ENCODE measurements at places on chromosomes 5 and 9.

DNA sequence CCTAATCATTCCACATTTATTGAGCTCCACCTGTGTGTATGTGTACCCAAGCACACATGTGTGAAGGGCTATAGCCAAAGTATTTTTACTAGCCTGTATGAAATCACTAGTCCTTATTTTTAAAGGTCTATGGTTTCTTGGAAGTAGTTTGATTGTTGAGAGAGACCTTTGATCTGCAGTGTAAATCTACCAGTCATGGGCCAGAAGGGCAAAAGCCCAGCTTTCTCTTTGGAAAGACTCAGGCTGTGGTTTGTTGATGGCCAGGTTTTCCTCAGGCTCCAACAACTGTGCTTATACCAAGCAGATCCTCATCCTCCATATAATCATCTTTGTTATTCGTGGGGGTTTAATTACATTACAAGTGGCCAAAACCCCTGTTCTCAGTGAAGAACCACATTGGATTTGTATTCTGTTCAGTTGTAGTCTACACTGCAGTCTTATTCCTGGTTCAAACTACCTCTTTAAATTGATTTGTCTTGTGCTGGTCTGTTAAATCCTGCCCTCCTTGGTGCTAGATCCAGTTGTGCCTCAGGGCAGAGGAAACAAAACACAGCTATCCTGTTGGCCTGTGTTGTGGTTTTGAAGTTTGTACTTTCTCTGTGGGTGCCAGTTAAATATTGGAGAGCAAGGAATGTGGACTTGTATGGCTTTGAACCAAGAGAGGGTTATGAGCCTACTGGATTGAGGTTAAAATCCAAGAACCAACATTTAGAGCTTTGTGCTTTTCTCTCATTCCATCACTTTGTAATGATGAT lies 13.3 kb downstream of the CDC26 start:
- no peak for DNase-seq

GRCh38 chr9:112541685-112542084 lies 55.1 kb downstream of the KIAA1958 start:
- no peak for DNase-seq

DNA sequence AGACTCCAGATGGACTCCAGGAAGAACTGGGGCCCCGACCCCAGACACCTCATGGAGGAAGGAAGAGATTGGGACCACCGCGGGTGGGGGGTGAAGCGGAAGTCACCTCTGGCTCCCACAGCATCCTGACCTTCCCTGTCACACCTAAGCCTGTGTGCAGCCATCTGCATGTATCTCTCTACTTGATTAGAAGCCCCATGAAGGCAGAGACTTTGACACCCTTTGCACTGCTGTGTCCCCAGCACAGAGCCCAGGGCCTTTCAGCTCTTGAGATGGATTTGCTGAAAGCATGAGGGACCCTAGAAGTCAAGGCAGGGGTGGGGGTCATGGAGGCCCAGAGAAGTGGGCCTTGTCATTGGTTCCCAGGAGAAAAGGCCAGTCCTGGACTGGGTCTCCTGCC lies 2.8 kb upstream of the ENG start:
- no peak for DNase-seq

DNA sequence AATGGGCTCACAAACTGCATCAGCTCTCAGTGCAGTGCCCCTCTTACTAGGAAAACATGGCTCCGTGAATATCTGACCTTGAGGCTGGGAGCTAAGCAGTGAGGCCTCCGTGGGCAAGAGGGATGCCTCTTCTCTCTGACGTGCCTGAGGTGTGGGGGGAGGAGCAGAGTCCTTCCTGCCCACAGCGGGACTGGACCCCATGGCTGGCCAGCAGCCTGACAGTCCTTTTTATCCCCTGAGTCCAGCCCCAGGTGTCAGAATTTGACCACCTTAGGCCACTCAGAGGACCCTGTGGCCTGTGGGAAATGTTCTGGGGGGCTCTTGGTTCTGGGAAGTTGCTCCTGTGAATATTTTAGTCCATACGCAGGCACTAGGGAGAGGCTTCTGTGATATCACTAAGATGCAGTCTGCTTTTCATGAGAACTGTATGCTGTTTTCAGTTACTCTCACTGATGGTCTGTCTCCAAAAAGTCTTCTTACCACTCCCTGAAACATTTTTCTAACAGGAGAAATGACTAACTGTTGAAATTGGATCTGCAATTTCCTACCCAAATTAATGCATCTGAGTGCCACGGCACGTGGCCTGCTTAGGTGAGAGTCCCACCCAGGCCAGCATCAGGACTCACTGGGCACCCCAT lies 23.4 kb downstream of the ANGPTL2 start:
- no peak for DNase-seq

DNA sequence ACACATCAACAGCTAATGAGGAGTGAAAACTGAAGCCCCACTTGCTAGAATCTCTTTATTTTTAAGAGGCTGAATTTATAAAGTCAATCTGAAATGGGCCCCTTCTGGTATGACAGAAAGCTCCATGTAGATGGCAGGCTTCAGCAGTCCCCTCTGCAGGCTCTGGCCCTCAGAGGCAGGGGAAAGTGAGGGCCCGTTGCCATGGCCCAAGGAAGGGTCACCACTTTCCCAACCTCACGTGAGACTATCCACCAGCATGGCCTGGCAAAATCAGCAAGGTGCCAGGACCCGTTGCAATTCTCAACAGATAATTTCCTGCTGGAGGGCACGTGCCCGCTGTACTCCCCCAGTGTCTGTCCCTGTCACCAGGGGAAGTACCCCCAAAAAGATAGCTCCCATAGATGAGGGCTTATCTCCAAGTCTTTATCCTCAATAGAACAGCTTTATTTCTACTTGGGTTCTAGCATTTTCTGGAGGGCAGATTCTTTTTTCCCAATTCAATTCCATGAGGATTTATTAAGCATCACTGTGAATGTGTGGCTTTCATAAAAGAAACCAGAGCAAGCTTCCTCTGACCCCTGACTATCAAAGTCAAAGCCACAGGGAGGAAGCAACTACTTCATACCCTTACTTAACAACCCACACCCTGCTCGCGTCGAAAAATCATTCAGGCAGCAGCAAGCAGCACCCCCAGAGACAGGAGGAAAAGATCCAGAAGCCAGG lies 85.4 kb upstream of the FSTL4 start:
- no peak for DNase-seq

- DNase-seq = peak; percentile 32
Measured at GRCh38 chr5:10288592-10289219, 19.0 kb downstream of the CMBL start.

DNA sequence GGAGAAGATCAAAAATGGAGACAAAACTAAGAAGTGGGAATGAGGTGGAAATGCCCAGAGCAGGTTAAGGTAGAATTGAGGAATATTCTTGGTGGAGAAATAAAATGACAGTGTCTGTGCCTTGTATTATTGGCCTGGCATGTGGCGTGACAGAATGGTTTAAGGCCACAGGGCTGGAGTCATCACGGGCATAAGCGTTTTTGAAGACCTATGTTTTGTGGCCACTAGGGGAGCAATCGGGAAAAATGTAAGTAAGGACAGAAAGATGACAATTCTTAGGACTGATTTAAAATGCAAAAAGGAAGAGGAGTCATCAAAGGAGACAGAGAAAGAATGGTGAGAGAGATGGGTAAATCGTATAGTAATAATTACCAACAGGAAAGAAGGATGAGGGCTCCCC lies 72.2 kb upstream of the EPB41L4A start:
- DNase-seq = peak; percentile 15

DNA sequence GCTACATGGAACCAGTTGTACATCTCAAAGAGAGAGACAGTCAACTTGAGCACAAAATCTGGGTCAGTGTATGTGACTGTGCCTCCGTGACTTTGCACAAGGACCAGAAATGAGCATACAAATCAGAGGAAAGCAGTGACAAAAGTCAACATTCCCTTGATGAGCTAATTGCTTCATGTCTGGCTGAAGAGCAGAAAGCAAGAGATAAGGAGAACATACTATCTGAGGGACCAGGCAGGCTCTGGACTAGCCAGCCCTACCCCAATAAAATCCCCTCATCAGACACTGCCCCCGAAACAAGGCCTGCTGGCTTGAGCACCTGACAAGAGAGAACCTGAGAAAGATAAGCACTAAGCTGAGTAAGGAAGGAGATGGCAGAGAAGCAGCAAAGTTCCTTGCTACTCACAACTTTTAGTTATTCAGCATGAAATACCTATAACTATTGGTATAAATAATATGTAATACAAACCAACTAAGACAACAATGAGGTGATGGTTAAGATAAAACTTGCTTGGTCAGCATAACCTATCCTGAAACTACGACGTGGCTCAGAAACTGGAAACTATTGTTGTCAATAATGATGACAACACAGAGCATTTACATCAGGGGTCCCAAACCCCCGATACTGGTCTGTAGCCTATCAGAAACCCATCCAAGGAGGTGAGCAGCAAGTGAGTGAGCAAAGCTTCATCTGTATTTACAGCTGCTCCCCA lies 9.5 kb downstream of the SIL1 start:
- no peak for DNase-seq

DNA sequence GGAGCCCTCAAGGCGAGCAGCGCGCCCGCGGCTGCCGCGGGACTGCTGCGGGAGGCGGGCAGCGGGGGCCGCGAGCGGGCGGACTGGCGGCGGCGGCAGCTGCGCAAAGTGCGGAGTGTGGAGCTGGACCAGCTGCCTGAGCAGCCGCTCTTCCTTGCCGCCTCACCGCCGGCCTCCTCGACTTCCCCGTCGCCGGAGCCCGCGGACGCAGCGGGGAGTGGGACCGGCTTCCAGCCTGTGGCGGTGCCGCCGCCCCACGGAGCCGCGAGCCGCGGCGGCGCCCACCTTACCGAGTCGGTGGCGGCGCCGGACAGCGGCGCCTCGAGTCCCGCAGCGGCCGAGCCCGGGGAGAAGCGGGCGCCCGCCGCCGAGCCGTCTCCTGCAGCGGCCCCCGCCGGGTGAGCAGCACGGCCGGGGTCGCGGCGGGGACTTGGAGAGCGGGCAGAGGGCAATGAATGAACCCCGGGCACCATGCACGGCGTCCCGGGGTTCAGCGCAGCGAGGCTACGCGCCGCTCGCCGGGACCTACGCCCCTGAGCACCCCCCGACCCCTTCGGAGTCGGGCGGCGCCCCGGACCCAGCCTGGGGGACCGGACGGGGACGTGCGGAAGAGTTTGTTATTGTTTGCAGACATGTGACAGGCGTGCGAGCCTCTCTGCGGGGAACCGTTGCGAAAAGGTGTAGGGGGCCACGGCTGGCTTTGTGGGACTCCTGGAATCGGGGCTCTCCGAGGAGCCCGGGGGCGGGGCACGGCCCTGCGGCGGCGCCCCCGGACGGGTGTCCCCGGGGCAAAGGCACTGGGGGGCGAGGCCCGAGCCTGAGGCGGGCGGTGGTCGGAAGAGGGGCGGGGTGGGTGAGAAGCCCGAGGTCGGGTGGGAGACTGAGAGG lies 553 bp downstream of the MAP3K1 start:
- DNase-seq = peak; percentile 7

DNA sequence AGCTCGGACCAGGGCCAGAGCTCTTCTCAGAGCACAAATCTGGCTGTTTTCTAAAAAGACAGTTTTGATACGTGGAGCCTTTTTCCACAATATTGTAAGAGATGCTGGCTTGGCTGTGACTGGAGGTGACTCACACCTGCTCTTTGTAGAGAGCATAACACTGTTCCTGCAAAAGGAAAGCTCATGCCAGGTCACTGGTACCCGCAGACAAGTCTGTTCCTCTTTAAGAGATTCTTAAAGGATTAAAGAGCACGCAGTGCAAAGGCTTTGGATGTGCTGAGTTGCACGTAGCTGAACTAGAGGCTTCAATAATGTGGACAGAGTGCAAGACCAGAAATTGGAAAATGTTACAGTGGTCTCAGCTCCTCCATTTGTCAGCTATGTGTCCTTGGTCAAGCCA lies 19.0 kb downstream of the ACTL7B start:
- no peak for DNase-seq

DNA sequence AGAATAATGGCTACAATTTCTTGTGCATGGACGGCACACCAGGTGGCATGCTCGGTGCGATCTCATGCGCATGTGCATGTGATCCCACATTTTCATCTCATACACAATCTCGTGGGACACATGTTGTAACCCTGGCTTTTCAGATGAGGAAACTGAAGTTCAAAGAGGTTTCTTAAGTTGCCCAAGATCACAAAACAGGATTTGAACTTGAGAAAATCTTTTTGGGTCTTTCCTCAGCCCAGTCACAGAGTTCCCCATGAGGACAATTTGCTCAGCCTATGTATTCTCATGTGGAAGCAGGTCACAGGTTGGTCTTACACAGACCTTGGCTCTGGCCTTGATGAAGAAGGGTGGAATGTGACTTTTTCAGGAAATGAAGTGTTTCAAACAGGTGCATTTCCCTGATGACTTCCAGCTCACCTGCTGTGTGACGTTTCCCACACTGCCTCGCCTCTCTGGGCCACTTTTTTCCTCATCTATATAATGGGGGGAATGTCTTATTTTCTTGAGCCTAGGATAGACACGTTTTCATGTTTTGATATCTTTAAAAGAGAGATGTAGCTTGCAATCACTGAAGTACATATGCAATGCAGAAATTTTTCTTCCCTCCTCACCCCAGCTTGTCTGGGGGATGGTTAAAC lies 7.1 kb upstream of the ORM1 start:
- DNase-seq = no peak

DNA sequence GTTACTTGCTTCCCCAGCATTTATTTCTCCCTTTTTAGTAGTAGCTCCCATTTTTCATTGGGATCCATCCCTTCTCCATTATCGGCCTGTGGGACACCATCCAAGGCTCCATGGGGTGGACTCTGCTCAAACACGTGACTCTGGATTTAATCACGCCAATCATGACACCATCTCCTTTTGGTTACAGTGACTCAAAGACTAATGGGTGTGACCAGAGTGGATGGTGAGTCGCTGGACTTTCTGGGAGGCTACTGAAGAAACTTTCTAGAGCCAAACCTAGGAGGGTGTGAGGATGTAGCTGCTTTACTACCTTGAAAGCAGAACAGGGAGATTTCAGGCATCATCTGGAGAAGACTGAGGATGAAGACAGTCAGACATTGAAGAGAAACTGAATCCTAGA lies 93.1 kb downstream of the PJA2 start:
- DNase-seq = no peak

DNA sequence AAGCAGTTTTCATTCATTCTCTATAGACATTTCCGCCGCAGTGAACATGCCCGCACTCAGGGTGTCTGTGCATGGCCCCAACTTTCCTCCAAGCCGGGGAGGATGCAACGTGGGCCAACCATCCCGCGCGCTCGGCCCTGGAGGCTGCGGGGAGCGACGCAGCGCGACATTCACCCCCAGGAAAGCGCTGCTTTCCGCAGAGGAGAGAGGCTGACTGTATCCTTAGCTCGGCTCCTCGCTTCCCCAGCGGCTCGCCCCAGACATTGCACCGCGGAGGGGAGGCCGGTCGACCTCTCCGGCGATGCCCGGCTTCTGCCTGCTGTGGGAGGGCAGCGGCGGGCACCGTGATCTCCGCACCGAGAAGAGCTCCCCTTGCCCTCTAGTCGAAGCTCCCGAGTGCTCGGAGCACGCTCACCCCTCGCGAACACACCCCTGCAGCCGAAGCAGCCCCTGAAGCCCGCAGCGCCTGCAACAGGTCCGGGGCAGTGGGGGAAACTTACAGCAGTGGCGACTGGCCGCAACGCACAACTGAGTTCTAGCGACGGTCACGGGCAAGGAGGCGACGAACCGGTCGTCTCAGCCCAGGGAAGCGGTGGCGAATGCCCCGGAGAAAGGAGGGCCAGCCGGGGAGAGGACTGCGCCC lies 600 bp downstream of the ENC1 start:
- DNase-seq = peak; percentile 66
